Activated CD4-positive, alpha-beta T cell treated with anti-CD3 and anti-CD28 coated beads for 36 hours (primary cell): ENCODE measurements at places on chromosomes 5 and 9.

DNA sequence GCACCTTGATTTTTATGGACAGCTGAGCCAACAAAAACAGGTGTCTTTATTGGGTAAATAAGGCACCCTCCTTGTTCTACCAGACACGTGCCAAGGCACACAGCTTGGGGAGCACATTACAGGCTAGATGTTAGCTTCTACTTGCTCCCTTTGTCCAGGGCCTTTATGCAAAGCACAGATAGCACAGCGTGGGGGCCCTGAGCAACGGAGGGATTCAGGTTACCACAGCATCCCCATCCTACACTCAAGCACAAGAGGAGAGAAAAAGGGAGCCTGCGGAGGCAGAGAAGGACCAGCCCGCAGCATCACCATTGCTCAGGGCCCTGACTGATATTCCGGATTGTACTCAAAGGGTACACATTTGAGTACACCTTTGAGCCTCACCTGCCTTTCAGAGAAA is 181.7 kb upstream of the KIF2A start:
- H3K27ac ChIP-seq = no peak overlapping the region
- no peaks in the 10 kb centered on the region for H3K36me3 ChIP-seq
- H3K27me3 ChIP-seq = peaks cover 4% of the 10 kb centered on the region

DNA sequence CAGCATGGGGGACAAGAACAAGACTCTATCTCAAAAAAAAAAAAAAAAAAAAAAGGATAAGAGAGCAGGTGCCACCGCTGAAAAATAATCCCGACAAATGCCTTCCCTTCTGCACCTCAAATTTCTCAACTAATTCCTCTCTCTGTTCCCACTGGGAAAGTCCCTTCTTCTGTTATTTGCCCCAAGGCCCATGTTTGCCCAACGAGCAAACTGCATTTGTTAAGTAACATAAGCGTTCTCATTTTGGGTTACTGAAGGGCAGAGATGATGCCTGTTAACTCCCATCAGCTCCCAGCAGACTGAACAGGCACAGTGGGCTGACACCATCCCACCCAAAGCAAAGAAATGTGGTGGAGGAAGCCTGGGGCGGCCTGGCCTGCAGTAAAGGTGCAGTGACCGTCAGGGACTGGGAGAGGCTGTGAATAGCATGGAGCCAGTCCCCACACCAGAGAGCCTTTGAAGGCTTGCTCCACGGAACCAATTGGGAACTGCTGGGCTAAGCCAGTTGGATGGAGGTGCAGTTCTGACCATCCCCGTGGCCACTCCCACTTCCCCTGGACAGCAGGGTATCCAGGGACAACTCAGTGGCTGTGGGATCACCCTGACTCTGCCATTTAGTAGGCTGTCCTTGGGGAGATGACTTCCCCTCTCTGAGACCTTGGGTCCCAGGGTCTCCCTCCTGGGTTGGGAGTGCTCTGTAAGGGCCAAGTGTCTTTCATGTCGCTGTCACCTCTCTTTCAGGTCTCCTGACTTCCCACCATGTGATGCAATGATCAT is 149.7 kb upstream of the IER5L start:
- no peak overlapping the region for H3K27ac ChIP-seq
- no peak for DNase-seq
- H3K4me1 ChIP-seq = peaks cover 24% of the 10 kb centered on the region

- no peak for DNase-seq
- H3K27me3 ChIP-seq = peaks cover 10% of the 10 kb centered on the region
- no peak overlapping the region for H3K4me3 ChIP-seq
Observed at GRCh38 chr5:150208187-150209098, 18.6 kb downstream of the SLC6A7 start.

DNA sequence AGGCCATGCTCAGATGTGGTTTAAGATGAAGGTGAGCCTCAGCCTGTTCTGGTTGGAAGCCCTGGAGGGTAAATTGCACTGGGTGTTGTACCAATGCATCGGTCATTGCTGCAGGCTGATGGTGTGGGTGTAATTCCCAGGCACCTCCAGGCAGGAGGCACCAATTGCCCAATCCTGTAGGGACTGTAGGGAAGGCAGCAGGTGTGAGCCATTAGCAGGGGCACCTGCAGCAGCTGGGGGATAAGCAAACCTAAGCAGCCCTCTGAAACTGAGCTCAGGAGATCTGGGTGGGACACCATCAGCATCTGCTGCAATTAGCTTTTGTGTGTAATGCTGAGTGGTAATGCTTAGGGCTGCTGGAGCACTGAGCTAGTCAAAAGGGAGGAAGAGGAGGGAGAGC is 190.1 kb upstream of the TBC1D2 start:
- H3K36me3 ChIP-seq = no peaks in the 10 kb centered on the region
- peaks cover 3% of the 10 kb centered on the region for H3K27me3 ChIP-seq
- H3K4me1 ChIP-seq = no peaks in the 10 kb centered on the region
- no peak for DNase-seq
- H3K27ac ChIP-seq = no peak overlapping the region
- no peak overlapping the region for H3K4me3 ChIP-seq

- H3K27ac ChIP-seq = no peak overlapping the region
- H3K4me1 ChIP-seq = no peaks in the 10 kb centered on the region
- no peaks in the 10 kb centered on the region for H3K36me3 ChIP-seq
- DNase-seq = no peak
- H3K4me3 ChIP-seq = no peak overlapping the region
Observed at GRCh38 chr5:153926201-153926600, 112.5 kb downstream of the FAM114A2 start.

DNA sequence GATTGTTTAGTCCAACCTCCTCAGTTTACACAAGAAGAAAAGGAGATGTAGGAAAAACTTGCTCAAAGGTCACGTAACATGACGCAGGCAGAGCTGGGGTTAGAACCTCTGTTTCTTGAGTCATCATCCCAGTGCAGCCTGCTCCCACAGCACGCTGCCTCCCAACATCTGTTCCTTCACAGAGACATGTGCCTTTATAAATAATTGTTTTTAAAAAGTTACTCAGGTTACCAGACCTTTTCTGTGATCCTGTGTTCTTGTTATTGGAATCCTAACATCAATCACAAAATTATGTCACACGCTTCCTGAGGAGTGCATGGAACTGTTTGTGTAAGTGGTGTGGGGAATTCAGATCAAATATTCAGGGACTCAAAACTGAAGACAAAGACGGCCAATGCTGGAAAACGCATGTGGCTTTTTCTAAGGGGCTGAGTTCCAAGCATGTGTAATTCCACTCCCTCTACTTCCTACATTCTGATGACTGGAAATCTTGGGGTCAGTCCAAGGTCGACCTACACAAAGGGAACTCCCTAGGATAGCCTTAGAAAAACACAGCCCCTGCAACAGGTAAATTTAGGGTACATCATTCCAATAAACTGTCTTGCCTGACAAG is 184.3 kb downstream of the TSSK1B start:
- no peak overlapping the region for H3K4me3 ChIP-seq
- DNase-seq = no peak
- H3K36me3 ChIP-seq = no peaks in the 10 kb centered on the region
- no peak overlapping the region for H3K27ac ChIP-seq

DNA sequence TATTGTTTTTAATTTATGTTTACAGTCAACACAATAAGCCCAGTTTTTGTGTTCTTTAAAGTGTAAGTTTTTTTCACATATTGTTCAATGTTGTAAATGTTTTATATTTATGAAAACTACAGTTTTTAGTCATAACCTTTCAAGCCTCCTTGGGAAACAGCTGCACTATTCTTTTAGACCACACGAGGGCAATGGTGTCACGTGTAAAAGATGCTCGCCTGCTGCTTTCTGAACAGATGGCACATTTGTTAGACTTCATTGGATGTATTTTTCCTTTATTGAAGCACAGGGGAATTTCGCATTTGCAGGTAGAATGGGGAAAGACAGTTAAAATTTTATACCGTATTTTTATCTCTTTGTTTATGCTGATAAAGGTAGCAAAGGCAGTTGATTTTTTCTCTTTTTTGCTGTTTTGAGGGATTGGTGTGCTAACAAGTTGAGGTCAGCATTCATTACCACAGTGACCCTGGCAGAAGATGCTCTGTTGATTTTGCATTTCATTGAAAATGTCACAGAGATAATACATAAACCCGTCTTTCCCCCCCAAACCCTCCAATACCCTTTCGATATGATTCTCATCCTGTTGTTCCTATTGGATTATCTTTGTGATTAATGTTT is 59.0 kb downstream of the MAT2B start:
- no peak overlapping the region for H3K4me3 ChIP-seq
- peak; percentile 77 for DNase-seq
- peaks cover 23% of the 10 kb centered on the region for H3K4me1 ChIP-seq

DNA sequence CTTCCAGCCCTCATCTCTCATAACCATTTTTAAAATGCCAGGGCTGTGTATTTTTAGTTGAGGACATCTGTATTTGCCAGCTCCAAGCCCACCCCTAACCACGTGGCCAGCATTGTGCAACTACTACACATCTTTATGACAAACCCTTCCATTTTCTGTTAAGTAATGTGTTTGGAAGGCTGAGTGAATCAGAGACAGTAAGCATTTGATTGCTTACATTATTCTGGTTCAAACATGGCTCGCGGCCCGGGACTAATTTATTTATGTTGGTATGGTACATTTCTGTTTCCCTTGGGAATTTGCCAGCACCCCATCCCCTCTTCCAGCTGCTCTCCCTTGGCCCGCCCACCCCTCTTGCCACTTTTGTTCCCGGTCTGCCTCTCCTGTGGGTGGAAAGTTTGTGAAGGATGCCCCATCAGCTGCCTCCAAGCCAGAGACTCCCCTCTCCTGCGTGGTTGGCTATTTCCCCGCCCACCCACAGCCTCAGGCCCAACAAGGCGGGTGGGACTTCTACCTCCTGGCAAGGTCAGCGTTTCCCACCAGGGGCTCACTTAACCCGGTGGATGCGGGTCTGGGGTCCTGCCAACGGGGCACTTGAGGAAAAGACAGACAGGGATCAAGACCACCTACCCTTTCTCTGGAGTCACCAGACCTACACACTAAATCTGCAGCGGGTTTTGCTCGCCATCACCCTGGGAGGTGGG is 162.2 kb downstream of the HSD17B3 start:
- H3K27ac ChIP-seq = no peak overlapping the region
- H3K27me3 ChIP-seq = peaks cover 6% of the 10 kb centered on the region
- no peak for DNase-seq
- H3K4me3 ChIP-seq = no peak overlapping the region
- H3K36me3 ChIP-seq = no peaks in the 10 kb centered on the region

DNA sequence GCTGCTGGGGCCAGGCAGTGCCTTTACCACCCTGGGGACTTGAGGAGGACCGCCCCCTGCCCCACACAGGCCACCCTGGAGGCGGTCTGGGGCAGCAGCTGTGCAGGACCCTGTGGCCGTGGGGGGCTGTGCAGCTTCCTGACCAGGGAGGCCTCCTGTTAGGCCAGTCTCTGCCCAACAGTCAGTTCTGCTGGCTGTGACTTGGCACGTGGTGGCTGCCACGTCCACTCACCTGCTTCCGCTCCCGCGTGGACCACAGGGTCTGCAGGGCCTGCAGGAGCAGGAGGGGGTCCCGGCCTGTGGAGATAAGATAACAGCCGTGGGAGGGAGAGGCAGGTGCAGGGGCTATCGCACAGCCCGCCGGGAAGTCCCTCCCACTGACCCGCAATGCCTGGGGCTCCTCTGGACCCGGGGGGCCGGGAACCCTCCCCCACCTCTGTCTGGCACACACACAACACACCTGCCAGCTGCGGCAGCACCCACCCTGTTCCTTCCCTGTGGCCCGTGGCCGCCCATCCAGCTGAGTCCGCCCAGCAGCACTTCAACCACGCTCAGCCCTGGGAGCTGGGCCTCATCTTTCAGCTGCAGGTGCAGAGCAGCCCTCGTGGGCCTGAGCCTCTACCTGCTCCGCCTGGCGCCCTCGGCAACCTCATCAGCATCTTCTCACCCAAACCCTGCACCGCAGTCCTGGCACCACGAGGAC is 39.7 kb downstream of the EXD3 start:
- H3K4me3 ChIP-seq = no peak overlapping the region
- DNase-seq = peak; percentile 9
- H3K36me3 ChIP-seq = no peaks in the 10 kb centered on the region
- peaks cover 11% of the 10 kb centered on the region for H3K4me1 ChIP-seq
- H3K27me3 ChIP-seq = no peaks in the 10 kb centered on the region
- no peak overlapping the region for H3K27ac ChIP-seq

- H3K27ac ChIP-seq = no peak overlapping the region
- H3K4me1 ChIP-seq = no peaks in the 10 kb centered on the region
- peaks cover 7% of the 10 kb centered on the region for H3K27me3 ChIP-seq
- H3K4me3 ChIP-seq = no peak overlapping the region
- DNase-seq = peak; percentile 42
Observed at GRCh38 chr5:149656576-149657182, 73.4 kb upstream of the PPARGC1B start.

GRCh38 chr9:96215841-96216240 is 86.1 kb downstream of the HSD17B3 start:
- H3K27me3 ChIP-seq = peaks cover 40% of the 10 kb centered on the region
- H3K27ac ChIP-seq = no peak overlapping the region
- H3K36me3 ChIP-seq = no peaks in the 10 kb centered on the region
- peaks cover 9% of the 10 kb centered on the region for H3K4me1 ChIP-seq
- DNase-seq = no peak

DNA sequence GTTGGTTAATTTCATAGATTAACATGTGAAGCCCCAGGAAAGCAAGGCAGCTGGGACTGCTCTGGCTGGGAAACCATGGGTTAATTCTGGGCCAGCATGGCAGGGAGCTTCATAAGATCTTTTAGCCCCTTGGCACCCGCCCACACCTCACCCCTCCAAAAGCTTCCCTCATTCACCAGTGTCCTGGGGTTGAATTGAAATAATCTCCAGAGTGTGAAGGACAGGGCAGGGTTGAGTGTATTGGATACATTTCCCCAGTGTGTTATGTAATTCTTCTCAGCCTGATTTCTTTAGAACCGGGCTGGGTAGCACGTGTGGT is 19.4 kb downstream of the WNT8A start:
- no peaks in the 10 kb centered on the region for H3K4me1 ChIP-seq
- no peak overlapping the region for H3K27ac ChIP-seq
- H3K36me3 ChIP-seq = no peaks in the 10 kb centered on the region
- DNase-seq = no peak

- H3K27me3 ChIP-seq = peaks cover 17% of the 10 kb centered on the region
- no peaks in the 10 kb centered on the region for H3K4me1 ChIP-seq
Observed at GRCh38 chr5:73663860-73664240, 37.9 kb downstream of the ARHGEF28 start.

GRCh38 chr9:27462434-27462833 is 61.7 kb upstream of the IFNK start:
- no peaks in the 10 kb centered on the region for H3K27me3 ChIP-seq
- H3K4me3 ChIP-seq = no peak overlapping the region
- H3K27ac ChIP-seq = no peak overlapping the region
- H3K4me1 ChIP-seq = peaks cover 6% of the 10 kb centered on the region

DNA sequence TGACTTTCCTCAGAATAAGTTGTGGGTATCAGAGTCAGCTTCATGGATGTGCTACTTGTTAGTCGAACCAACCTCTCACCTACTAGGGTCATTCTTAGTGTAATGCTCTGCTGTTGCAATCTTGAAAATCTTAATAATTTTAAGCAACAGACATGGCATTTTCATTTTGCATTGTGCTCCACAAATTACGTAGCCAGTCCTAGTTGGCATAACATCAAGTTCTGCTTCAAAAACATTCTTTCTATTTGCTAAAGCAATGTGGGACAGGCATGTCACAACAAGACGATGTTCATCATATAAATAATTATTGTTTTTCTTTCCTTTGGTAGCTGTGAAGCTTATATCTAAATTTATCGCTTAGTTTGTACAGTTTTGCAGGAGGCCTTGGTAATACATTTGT is 39.3 kb upstream of the CDH12 start:
- no peak overlapping the region for H3K4me3 ChIP-seq
- no peaks in the 10 kb centered on the region for H3K4me1 ChIP-seq
- no peak overlapping the region for H3K27ac ChIP-seq
- no peaks in the 10 kb centered on the region for H3K27me3 ChIP-seq

GRCh38 chr5:175894793-175895192 is 23.4 kb downstream of the CPLX2 start:
- no peak for DNase-seq
- no peak overlapping the region for H3K4me3 ChIP-seq
- no peak overlapping the region for H3K27ac ChIP-seq
- no peaks in the 10 kb centered on the region for H3K27me3 ChIP-seq
- H3K36me3 ChIP-seq = no peaks in the 10 kb centered on the region
